ENCODE measurements at places on chromosomes 6 and 20.

GRCh38 chr6:39377539-39377950 lies 55.0 kb upstream of the KCNK16 start:
- peak; percentile 3 for DNase-seq

DNA sequence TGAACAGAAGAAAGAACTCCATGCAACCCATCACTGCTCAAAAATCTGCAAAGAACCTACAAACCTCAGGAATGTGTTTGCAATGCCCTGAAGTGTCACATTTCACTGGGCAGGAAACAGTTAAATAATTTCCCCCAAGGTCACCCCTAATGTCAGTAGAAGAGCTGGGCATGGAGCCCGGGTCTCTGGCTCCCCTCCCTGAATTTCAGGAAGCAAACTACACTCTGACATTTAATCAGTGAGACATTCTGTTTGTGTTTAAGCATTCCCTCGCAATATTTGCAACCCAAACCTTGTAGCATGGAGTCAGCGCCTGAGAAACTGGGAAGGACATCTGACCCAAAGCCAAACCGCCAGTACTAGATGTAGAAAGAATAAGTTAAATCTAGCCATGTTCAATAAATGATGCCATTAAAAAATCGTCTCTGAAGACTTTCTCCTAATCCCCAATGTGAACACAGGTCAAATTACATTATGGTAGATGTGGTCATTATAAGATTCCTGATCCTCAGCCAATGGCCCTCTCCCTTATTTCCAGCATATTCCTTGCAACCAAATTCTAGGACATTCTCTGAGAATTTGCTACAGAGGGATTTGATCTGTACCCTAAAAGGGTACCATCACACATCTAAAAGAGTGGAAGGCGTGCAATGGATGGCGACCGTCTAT lies 91.2 kb upstream of the ADTRP start:
- no peak for DNase-seq

GRCh38 chr6:150813319-150813992 lies 52.0 kb upstream of the MTHFD1L start:
- peak; percentile 47 for DNase-seq

DNA sequence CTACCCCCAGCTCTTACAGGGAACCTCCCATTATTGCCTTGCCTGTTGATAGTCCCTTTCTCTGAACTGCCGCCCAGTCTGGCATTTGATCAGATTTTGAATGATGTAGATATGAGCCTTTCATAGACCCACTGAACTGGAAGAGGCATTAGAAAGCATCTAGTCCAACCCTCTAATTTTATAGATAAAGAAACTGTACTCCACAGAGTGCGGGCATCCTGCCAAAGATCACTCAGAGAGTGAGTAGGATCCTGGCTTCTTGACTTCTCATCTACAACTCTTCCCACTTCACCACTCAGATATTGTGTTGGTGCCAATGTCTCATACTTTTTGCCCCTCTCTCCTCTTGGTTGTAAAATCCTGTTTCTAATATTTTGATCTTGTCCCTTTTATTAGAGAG lies 179.2 kb upstream of the BMP2 start:
- DNase-seq = no peak

- DNase-seq = no peak
Observed at GRCh38 chr6:7180751-7181150, 73.0 kb downstream of the RREB1 start.

- DNase-seq = no peak
Observed at GRCh38 chr6:96520171-96521115, 1.2 kb upstream of the UFL1 start.

- DNase-seq = no peak
Observed at GRCh38 chr20:33349493-33349892, 51.8 kb downstream of the CDK5RAP1 start.

GRCh38 chr20:32468313-32468640 lies 110.1 kb downstream of the ASXL1 start:
- no peak for DNase-seq

DNA sequence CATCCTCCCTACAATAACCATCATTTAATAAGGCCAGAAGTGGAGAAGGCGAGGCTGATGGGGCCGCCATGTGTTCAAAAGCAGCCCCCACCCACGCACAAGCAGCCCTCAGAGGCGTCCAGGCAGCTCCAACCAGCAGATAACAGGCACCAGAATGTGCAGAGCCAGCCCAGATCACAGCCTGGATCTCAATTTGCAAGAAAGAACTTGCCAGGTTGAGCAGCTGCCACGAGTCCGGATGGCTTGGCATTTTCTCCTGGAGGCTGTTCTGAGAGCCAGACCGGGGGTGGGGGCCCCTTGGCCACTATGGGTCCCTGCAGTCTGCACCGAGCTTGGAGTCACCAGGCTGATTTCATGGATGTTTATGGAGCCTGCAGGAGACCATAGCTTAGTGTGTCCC lies 338.1 kb downstream of the PREX1 start:
- no peak for DNase-seq

- no peak for DNase-seq
Observed at GRCh38 chr20:44990957-44991356, 24.6 kb downstream of the STK4 start.

DNA sequence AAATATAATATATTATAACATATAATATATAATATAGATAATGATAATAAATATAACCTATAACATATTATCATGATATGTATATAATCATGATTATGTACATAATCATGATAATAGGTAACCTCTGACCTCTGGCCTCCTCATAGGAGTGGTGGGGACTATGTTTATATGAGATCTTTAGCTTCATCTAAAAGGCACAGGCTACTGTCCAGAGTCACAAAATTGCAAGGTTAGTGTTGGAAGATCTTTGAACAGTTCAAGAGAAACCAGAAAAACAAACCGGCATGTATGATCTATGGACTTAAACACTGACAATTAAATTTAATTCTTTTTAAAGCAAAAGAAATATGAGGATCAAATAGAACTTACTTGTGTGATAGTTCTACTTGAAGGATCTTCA lies 55.7 kb upstream of the TINAG start:
- DNase-seq = no peak

DNA sequence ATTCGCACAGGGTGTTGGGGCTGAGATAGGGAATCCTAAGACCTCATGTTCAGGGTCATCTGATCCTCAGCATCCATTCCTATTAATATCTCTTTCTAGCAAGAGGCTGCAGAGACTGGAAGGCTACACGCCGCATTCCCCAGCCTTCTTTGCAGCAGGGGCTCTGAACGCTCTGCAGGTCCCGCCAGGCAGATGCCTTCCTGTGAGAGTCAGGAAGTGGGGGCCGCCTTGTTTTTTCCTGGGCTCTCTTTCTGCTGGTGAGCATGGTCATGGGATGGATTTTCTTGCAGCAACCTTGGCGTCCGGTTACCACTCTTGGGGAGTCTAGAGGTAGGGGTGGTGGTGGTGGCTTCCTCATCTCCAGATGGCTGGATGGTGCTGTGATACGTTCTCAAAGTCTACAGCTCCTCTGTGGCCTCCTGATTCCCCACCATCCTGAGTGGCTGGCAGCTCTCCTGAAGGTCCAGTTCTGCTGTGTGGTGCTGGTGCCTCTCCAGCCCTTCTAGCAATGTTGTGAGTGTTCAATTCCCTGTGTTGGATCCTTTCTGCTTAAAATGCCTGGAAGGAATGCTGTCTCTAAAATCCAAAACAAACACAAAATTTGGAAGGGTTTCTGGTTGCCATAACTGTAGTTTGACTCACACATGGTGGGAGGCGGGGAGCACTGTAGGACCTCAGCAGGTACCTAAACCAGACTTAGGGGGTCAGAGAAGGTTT lies 111.9 kb downstream of the CEBPB start:
- no peak for DNase-seq

GRCh38 chr6:105402090-105402938 lies 568 bp downstream of the PREP start:
- peak; percentile 45 for DNase-seq

- DNase-seq = no peak
Observed at GRCh38 chr20:18578581-18578980, 9.3 kb upstream of the DTD1 start.

DNA sequence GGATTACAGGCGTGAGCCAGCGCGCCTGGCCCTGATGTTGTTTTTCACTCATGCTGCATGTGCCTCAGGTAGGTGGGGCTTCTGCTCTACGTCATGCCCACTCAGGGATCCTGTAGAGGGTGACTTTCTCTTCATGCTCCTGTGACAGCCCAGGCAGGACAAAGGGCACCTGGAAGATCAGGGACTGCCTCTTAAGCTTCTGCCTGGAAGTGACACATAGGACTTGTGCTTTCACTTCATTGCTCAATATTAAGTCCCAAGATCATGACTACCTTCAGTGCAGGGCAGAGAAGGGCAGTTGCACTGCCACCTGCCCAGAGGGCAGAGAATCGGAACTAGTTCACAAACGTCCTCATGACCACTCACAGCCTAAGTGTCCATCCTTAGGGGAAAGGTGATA lies 249.5 kb upstream of the SULF2 start:
- DNase-seq = no peak

- no peak for DNase-seq
Observed at GRCh38 chr6:39653612-39654011, 71.6 kb downstream of the KIF6 start.

DNA sequence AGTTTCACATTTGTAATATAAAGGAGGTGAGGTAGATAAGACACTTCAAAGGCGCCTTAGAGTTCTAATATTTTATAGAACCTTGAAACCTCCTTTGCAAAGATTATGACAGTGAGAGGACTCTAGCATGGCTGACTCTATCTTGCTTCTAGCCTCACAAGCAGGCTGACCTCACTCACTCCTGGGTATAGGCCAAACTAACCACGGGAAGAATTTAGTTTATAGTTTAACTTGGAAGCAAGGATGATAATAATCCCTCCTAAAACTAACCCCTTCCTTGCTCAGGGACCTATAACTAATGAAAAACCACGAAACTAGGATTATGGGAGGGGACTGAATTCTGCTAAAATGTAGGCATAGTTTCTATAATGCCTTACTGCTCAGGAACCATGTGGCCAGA lies 84.3 kb downstream of the FILIP1 start:
- DNase-seq = no peak

DNA sequence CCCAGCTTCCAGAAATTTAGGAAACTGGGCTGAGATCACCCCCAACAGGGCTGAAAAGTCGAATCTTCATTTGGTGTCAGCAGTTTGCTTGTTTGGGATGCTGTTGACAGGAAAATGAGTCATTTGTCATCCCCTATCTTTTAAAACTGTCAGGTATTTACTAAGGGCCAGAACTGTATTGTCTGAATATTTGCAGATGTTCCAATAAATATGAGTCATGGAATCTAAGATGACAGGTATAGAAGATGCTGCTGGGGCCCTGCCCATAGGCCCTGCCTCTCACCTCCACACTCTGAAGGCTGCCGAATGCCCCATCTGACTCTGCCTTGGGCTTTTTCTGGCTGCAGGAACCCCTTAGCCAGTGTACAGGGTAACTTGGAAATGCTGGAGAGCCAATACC lies 3.9 kb downstream of the ETV7 start:
- peak; percentile 61 for DNase-seq

DNA sequence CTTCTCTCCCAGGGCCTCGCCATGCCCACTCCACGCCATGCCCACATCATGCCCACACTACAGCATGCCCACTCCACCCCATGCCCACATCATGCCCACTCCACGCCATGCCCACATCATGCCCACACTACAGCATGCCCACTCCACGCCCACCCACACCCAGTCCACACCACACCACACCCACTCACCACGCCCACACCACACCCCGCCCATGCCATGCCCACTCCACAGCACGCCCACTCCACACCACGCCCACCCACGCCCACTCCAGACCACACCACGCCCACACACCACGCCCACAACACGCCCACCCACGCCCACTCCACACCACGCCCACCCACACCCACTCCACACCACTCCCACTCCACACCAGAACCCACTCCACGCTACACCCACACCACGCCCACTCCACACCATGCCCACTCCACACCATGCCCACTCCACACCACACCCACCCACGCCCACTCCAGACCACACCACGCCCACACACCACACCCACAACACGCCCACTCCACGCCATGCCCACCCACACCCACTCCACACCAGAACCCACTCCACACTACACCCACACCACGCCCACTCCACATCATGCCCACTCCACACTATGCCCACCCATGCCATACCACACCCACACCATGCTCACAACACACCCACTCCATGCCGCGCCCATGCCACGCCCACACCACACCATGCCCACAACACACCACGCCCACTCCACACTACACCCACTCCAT lies 88.6 kb downstream of the ERMARD start:
- no peak for DNase-seq

- DNase-seq = no peak
Observed at GRCh38 chr20:57653910-57654309, 33.7 kb upstream of the ZBP1 start.

DNA sequence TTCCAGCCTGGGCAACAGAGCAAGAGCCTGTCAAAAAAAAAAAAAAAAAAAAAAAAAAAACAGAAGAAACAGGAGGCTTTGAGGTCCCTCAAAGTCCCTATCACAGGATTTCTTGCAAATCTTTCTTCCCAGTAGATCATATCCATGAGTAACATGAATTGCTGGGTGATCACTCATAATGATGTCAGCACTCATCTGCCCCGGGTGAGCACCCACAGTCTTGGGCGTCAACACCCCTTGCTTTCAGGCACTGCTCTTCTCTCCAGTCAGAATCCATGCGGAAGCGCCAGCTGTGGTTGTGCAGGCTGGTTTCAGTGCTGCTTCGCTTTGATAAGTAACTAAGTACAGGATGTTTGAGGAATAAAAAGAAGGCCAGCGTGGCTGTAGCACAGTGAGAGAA lies 40.2 kb upstream of the INSM1 start:
- DNase-seq = no peak

GRCh38 chr6:157087974-157088373 lies 235.3 kb downstream of the TMEM242 start:
- DNase-seq = no peak

DNA sequence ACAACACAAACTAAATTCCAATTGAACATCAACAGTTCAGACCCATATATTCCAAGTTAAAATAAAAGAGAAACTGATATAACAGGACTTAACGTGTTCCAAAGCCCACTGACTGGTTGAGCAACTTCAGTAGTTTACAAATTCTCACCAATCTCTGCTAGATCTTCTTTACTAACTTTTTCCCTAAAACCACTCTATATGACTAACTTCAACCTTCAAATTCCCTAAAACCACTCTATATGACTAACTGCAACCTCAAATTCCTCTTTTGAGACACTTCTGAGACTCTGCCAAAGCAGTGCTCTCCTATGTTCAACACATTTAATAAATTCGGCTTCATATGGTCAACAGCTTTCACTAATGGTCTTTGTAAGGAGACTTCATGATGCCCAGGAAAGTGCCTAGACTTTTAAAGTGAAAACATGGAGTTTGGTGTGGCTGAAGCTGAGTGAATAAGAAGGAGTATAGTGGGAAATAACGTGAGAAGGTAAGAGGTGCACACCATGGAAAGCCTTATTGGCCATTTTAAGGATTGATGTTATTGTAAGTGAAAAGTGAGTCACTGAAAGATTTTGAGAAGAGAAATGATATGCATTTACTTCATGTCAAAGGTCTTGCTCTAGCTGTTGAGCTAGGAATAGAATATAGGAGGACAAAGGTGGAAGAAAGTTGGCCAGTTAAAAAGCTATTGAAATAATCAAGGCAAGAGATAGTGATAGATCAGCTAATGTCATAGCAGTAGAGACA lies 134.0 kb upstream of the HCRTR2 start:
- no peak for DNase-seq

- DNase-seq = no peak
Observed at GRCh38 chr20:3430376-3431069, 23.1 kb upstream of the DNAAF9 start.

- DNase-seq = no peak
Observed at GRCh38 chr6:88908598-88909548, 54.5 kb downstream of the RNGTT start.

GRCh38 chr6:15496345-15497131 lies 166.3 kb downstream of the DTNBP1 start:
- DNase-seq = no peak

- peak; percentile 71 for DNase-seq
Observed at GRCh38 chr6:5851261-5851757, 155.4 kb downstream of the NRN1 start.
